ENCODE measurements at places on chromosomes 13 and 19.

GRCh38 chr13:103130146-103130545, 63.9 kb upstream of the SLC10A2 start:
- DNase-seq, result no peak

DNA sequence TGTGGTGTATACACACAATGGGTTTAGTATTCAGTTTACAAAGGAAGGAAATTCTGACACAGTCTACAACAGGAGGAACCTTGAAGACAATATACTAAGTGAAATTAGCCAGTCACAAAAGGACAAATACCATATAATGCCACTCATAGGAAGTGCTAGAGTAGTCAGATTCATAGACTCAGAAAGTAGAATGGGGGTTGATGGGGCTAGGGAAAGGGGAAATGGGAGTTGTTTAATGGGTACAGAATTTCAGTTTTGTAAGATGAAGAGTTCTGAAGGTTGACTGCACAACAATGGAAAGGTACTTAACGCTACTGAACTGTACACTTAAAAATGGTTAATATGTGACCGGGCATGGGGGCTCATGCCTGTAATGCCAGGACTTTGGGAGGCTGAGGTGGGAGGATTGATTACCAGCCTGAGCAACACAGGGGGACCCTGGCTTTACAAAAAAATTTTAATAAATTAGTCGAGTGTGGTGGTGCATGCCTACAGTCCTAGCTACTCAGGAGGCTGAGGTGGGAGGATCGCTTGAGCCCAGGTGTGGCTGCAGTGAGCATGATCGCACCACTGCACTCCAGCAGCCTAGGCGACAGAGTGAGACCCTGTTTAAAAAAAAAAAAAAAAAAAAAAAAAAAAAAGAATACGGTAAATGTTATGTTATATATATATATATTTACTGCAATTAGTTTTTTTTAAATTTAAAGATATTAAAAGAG, 45.0 kb downstream of the SLC15A1 start:
- DNase-seq, result no peak

GRCh38 chr19:38183251-38183897, 40.6 kb downstream of the DPF1 start:
- DNase-seq, result peak; percentile 41

DNA sequence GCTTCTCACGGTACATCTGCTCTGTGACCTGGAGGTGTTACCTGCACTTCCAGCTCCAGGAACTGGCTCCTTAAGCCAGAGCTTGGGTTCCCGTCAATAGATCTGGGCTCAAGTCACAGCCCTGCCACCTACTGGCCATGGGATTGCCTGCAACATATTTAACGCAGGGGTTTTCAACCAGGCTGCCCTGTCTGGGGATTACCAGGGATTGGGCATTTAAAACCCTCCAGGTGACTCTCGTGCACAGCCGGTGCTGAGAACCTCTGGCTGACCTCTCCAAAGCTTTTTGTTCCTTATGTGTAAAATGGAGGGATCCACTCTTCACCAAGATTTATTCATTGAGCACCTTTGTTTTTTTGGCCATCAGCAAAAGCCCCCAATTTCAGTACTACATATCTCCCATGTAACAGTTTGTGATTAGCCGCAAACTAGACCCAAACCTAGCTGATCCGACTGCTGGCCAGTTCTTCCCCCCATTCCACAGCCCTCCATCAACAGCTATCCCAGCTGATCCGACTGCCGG, 76.6 kb upstream of the STK24 start:
- DNase-seq, result no peak

- no peak for DNase-seq
These were observed 29.9 kb downstream of the ATP7B start for GRCh38 chr13:51981355-51981754.

DNA sequence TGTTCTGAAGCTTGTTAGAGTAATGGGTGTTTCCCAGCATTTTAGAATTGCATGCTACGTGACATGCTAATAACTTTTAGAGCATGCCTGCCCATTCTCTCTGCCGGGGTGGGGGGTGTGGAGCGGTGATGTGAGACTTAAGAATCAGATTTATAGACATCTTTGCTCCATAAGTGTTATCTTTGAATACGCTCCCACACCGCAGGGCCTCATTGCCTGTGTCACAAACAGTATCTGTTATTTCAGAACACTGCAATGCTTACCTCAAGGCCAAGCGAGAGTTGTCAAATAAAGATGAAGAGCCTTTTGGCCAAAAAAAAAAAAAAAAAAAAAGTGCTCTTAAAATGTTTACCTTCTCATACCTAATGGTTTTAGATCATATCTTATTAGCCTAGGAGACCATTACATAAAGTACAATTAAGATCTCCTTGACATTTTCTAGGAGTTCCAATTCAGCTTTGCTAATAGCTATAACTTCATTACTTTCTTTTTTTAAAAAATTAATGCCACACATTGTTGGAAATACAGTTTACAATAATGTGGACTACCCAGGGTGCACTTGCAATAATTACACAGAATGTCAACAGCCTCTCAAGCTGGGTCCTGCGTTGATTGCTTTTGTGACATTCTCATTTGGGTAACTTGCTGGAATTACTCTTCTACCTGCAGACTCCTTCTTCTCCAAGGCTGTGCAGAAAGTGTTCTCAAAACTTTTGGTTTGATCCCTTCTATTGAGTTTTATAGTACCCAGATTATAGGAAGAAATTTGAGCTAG, 525.3 kb downstream of the KLF12 start:
- no peak for DNase-seq

GRCh38 chr13:43877766-43878165, 1.8 kb downstream of the CCDC122 start:
- DNase-seq, result no peak

GRCh38 chr13:113863524-113864272, at the start of gene GAS6:
TSS of gene GAS6 (minus strand) at chr13:113864076. CDS start at chr13:113863920, 156 bp downstream.
- no peak for DNase-seq
